ENCODE measurements at places on chromosomes 2 and 18.

- DNase-seq, result no peak
Measured at GRCh38 chr18:79847606-79848293, 50.0 kb downstream of the KCNG2 start.

DNA sequence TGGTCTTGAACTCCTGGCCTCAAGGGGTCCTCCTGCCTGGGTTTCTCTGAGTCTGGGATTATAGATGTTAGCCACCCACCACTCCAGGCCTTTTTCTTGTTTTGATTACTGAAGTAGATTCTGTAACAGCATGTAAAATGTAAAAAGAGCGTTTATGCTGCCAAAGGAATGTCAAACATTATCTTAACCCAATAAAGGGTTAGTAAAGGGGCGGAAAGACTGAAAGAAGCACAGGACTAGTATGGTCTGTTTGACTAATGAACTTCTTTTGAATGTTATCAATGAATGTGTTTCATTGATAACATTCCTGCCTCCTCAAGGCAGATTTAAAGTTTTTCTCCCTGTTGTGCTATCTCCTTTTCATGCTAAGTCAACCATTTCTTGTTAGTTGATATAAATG, 29.4 kb downstream of the GPD2 start:
- DNase-seq, result no peak

- DNase-seq, result no peak
Measured at GRCh38 chr2:152974146-152974545, 255.7 kb downstream of the ARL6IP6 start.

DNA sequence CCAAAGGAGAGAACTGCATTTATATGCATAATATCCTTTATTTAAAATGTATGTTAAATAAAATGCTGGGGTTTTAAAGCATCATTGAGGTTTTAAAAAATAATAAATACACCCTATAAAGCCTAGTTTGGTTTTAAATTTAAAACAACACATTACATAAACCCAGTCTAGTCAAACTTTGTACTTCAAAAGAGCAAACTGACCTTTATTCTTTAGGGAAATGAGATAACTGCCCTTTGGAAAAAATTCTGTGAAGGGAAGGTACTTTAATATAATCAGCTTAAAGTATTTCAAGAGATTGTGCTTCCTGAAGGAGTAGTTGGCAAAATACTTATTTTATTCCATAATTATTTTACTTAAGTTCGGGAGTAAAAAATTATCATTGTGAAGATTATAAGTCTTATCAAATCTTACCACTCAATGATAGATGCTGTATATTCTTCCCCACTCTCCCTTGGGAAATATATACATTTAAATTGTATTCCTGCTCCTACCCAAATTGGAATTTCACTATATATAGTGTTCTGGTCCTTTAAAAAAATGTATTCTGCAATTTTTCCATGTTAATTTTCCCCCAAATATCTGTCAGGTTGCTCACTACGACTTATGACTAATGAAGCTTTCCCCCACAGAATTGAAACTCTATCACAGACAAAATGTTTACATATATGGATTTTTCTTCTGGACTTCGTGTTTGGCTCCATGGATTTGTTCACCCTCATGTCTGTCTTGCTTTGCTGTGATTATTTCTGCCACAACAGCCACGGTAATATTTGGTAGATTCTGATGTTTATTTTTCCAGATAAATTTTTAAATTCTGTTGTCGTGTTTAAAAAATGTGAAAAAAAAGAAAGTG, 42.1 kb downstream of the ZC3H6 start:
- DNase-seq, result no peak

- no peak for DNase-seq
Measured at GRCh38 chr2:43057026-43057741, 169.2 kb downstream of the ZFP36L2 start.

DNA sequence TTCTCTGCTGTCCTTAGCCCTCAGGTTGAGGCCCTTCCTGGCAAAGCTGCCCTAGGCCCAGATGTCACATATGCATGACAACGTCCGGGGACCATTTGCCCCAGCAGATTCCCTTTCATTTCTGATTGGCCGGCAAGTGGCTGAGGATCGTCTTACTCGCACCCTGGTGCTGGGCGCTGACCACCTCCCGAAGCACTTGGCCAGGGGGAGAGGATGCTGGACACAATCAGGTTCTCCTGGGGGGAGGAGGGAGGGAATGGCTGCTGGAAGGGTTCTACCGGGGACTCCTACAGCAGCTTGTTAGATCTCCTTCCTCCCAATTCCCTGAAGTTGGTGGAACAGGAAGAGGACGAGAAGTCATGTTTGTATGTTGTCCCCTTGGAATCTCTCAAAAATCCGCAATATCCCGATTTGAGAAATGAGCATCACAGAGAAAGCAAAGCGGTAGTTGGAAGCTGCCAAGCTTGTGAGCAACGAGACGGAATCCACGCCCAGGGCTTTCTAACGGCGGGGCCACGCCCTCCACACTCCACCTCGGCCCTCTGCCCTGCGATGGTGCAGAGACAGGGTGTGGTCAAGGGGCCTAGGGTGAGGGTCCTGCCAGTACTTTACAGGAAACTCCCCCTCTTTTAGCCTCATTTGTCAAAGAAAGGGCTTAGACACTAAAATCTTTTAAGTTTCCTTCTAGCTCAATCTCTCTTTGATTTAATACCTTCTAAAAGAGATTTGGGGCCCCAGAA, 61.8 kb upstream of the YWHAQ start:
- DNase-seq, result no peak

- DNase-seq, result peak; percentile 46
Measured at GRCh38 chr2:134217924-134218323, 35.9 kb upstream of the MGAT5 start.

DNA sequence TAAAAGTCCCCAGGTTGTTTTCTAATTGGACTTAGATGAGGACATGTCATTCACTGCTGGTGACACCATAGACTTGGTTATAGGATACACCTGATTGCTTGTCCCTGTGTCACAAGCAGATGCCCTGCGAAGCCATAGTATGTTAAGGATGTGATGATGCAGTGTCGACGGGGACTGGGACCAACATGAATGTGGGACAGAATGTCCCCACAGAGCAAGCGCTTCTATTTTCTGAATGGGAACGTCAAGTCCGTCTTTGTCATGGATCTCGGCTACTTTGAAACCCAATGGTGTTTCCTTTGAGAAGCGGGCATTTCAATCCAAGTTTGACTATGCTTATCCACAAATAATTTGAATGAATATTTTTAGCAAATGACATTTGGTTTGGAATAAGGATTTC, 2.1 kb downstream of the GCG start:
- no peak for DNase-seq

GRCh38 chr2:189233527-189233926, 54.0 kb upstream of the COL5A2 start:
- DNase-seq, result no peak

- no peak for DNase-seq
Measured at GRCh38 chr2:16250466-16250865, 310.1 kb downstream of the MYCN start.
